Fibroblast of the conjunctiva (primary cell): ENCODE measurements at places on chromosomes 7 and 10.

GRCh38 chr10:103678178-103678526 lies 177.2 kb downstream of the SH3PXD2A start:
- peak; percentile 95 for DNase-seq

DNA sequence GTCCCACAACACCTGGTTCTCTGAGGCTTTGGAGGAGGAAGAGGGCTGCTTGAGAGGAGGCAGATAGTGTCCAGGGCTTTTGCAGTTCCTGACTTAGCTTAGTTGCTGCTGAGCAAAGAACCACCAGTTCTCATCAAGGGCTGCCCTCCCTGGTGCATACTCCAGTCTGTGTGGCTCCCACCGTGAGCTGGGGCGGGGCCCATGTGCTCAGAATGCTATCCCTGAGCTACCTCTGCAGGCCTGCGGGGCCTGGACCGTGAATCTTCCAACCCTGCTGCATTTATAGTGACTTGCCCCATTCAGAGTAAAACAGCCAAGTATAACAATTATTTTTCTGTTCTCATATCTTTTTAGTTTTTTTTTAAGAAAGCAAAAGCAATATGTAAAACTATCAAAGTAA lies 49.2 kb downstream of the TACR2 start:
- no peak for DNase-seq

- no peak for DNase-seq
Observed at GRCh38 chr10:94225589-94225988, 137.2 kb downstream of the NOC3L start.

DNA sequence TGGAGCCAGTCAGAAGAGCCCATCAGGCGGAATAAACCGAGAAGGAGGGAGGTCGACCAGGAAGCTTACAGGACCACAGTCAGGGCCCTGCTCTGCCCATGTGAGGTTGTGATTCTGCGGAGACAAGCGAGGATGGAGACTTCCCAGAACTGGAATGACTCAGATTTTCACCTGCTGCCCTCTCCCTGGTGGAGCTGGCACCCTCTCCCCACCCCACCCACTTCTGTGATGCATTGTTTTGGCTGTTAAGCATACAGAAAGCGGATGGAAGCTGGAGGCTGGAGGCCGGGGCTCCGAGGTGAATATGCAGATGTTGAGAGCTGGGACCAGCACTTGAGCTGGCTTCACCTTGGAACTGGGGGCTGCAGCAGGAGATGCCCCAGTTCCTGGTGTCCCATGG lies 57.4 kb downstream of the NPTX2 start:
- no peak for DNase-seq

DNA sequence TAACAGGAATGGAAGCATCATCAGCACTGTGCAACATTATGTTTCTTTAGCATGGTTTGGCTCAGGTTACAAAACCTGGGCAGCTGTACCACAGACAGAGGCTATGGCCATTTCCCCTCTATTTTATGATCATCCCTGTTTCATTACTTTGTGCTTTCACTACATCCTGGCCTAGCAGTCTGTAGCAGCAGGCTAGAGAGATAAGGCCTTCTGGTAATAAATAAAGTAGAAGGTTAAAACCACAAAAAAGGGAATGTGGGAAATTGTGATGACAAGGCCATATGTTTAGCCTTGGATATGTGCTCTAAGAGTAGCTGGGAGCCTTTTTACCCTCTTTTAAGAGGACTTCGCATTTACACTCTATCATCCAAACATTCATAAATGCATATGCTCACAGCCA lies 266.2 kb upstream of the PHF14 start:
- no peak for DNase-seq
